ENCODE measurements at places on chromosomes 7 and 10.

- DNase-seq: no peak
These were observed 31.2 kb upstream of the KCTD7 start for GRCh38 chr7:66597461-66597860.

DNA sequence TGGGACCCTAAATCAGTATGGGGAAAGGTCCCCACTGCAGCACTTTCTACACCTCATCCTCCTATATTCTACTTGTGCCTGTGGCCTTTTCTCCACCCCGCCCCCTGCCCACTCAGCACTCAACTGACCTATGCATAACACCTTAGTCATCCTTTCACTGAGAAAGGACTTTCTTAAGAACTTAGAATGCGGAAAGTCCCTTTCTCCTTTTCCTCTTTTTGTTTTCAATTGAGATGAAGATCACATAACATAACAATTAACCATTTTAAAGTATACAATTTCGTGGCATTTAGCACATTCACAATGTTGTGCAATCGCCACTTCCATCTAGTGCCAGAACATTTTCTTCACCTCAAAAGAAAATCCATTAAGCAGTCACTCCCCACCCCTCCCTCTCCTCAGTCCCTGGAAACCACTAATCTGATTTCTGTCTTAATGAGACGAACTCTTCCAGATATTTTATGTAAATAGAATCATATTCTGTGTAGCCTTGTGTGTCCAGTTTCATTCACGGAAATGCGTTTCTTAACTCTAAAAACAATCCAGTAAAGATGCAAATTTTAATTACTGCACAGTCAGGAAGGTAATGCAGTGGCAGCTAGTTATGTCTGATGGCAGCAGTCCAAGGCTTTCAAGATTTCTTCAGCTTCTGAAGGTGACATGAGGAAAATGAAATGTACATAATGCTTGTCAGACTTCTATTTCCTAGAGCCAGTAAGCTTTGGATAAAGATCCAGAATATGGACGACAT, 41.7 kb downstream of the FAS start:
- DNase-seq: no peak

- peak; percentile 33 for DNase-seq
These were observed 102.7 kb downstream of the CUBN start for GRCh38 chr10:17026686-17027485.

DNA sequence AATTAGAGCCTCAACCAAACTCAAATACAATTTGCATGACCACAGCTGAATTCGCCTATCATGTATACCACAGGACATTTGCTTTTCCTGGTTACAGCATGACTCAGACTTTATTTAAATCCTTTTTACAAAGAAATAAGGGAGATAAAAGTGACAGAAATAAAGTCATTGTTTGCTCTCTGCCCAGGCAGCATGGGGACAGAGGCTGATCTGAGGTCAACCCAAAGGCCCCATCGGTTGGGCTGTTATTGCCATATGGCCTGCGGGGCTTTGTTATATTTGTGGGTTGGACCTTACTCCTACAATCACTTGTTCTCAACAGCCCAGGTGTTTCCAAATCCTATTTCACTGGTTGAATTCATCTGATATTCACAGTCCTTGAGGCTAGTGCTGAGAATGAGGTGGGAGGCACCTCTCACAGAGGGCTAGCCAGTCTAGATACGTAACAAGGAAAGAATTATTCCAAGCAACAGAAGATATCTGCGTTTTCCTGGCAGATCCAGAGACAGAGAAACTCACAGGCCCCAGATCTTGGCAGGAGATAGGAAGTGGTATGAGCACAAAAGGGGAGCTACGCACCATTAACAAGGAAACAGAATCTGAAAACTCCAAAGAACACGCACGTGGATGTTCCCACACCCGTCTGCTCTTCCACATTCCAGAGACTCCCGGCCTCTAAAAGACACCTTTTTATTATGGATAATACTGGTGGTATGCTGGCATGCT, 117.3 kb downstream of the HIPK2 start:
- DNase-seq: no peak

GRCh38 chr10:8059191-8059936, 4.9 kb downstream of the GATA3 start:
- DNase-seq: no peak

- no peak for DNase-seq
These were observed 209.4 kb downstream of the ZMYND11 start for GRCh38 chr10:344582-345200.

GRCh38 chr10:131901181-131901829, 497 bp downstream of the PPP2R2D start:
- DNase-seq: peak; percentile 31

GRCh38 chr7:2982831-2983230, 60.8 kb downstream of the CARD11 start:
- DNase-seq: peak; percentile 61

DNA sequence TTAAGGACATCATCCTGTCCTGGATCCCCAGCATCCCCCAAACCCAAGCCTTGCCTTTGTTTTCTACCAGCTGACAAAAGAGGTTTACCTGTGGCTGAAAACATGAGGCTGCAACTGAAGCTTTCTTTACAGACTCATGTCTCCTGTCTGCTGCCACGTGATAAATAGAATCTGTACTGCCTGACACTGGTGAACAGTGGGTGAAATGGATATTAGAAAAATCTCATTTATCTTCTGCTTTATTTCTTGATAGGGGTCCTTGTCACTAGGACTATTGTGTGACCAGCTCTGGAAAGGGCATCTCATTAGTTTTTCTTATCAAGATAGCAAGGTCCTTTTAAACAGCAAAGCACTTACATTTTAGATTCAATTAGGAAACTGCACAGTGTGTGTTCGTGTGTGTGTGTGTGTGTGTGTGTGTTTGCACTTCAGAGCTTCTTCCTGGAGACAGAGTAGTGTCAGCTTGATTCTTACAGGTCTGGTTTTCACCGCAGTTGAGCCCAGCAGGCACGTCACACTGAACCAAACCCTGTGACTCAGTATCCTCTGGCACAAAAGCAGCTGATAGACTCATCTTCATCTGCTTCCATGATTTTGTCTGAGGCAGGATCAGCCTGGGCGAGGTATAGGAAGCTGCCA, 373.5 kb upstream of the CELF2 start:
- DNase-seq: no peak

GRCh38 chr7:78139335-78139734, 340.8 kb downstream of the PHTF2 start:
- no peak for DNase-seq

- no peak for DNase-seq
These were observed 70.6 kb downstream of the MALRD1 start for GRCh38 chr10:19119191-19119590.

DNA sequence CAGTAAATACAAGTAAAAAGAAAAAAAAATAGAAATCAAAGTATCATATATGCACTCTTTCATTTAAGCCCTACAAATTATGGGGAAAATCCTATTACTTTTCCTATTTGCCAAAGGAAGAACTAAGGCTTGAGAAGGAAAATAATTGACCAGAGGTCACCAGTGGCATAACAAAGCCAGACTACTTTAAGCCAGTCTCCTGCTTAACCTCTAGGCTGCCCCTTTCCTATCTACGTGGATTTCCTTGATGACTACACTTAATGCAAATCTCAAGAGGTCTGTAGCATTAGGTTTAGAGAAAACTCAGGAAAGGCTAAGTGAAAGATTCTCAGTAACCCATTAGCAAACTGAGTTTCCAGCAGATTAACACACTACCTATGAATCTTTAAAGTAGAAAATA, 49.8 kb downstream of the TPK1 start:
- no peak for DNase-seq

DNA sequence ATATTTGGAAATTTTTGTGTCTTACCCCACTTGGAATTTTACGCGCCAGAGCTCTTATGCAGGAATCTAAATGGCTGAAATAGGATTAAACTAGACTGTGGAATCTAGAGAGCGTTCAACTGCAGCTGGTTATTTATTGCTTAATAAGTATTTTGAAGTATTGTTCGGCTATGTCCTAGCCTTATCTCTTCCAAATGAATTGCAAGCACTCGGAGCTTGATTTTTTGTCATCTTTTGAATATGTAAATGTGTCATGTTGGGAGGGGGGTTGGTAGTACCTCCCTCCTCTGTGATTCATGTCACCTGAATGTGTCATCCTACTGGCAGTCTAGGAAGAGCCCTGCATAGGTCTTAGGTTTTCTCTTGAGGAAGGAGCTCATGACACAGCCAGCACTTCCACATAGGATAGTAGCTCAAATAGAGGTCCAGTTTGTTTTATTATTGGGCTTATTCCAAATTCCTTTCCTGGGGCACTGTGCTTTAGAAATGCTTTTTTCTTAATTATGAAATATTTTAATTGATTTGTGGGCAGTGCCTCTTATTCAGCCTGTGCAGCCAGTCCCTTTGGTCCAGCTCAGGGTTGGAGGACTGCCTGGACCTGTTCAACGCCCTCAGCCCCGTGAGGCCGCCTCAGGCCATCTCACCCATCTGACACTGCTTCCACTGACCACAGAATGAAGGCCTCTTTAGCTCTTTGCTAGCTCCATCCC, 22.5 kb upstream of the TRIL start:
- no peak for DNase-seq

GRCh38 chr7:20359341-20359963, 28.8 kb downstream of the ITGB8 start:
- DNase-seq: no peak

GRCh38 chr7:87413029-87413428, 62.5 kb downstream of the ABCB4 start:
- DNase-seq: no peak

DNA sequence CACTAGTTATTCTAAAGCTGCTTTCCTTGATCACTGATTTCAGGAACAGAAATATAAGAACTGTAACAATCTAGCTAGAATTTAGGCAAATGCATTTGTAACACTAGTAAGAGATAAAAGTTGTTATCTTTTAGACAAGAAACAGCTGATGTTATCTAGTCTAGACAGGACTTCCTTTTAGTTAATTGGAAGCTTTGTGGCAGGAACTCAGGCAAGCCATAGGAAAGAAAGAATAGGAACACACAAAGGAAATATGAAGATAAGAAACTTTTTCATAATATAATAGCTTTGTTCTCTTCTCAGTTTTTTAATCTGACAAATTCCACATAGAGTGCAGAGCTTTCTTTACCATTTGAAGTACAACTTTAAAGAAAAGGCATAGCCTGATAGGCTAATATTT, 59.0 kb upstream of the AGR3 start:
- DNase-seq: no peak

DNA sequence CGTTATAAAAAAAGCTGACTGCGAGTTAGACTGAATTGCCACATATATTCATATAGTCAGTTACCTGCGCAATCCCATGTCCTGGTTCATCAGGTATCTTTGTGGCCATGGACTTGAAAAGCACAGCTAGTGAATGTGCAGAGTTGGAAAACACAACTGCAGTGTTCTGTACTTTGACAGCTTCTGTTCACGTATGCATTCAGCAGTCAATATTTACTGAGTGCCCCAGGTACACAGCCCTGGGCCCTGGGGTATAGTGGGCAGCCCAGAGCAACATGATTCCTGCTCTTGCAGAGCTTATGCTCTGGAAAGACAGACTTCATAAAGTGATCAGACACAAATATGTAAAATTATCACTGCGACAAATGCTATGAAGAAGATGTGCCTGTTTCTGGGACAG, 313.9 kb downstream of the PHTF2 start:
- no peak for DNase-seq

DNA sequence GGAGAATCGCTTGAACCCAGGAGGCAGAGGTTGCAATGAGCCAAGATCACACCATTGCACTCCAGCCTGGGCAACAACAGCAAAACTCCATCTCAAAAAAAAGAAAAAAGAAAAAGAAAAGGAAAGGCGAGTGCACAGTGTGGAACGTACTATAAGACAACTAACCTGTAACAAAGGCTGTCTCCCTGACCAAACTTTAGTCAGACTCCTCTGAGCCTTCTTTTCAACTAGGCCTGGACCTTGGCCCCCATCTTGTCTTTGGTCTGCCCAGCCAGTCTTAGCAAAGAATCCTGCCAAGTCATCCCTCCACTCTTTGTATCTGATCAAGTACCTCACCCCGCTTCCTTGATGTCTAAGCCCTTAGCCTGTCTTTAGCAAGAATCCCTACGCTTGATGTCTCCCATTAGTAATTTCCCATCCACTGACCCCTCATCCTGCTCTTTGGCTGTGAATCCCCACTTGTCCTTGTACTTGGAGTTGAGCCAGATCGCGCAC, 68.9 kb upstream of the KDM7A start:
- no peak for DNase-seq

GRCh38 chr10:97411406-97411805, 10.3 kb upstream of the RRP12 start:
- DNase-seq: no peak

DNA sequence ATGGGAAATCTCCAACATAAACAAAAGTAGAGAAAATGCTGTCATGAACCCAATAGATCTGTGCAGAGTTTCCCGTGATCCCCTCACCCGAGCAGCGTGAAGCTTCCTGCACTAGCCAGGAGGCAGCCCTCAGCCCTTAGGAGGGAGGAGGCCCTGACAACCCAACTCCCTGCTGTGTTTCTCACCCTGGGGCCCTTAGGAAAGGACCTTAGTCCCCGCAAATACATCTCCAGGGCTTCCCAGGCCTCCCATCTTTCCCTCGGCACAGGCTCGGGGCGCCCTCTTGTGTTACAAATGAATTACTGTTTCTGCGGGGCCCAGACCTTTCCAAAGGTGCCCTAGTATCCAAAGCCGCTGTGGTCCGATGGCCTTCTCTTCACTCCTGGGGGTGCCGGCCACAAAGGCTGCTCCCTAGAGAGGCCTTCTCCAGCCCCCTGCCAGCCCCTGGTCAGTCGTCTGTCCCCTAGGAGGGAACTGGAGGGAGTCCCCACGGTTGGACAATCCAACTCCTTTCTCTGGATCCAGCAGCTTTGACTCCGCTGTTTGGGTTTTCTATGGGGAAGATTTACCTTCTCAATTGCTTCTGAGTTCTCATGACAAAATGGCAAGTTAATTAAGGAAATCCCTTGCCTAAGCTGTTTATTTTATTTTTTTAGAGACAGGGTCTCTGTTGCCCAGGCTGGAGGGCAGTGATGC, 49.9 kb upstream of the SH2B2 start:
- DNase-seq: peak; percentile 26

GRCh38 chr7:120819861-120820260, 38.1 kb downstream of the TSPAN12 start:
- DNase-seq: no peak

GRCh38 chr7:36085096-36085495, 68.0 kb upstream of the EEPD1 start:
- no peak for DNase-seq

DNA sequence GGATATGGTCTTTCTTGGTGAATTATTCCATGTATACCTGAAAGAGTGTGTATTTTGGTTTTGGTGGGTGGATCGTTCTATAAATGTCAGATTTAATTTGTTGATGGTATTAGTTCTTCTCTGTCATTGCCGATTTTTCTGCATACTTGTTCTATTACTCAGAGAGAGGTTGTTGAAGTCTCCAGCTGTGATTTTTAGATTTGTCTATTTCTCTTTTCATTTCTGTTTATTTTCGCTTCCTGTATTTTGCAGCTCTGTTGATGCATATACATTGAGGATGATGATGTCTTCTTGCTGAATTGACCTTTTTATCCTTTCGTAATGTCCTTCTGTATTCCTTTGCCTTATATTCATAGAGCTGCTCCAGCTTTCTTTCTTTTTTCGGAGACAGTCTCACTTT, 12.1 kb upstream of the BHLHA15 start:
- DNase-seq: no peak

GRCh38 chr10:103842605-103843004, 12.8 kb downstream of the SH3PXD2A start:
- no peak for DNase-seq

All from central memory CD8-positive, alpha-beta T cell (primary cell).